ENCODE measurements at places on chromosomes 1 and 21. TPM values are rescaled to one million over a fixed set of nuclear protein-coding genes. Genes with fewer than 3 reads are reported as not detected.
A peak's percentile ranks its signal among the peaks of the same experiment; 100 is the strongest.

DNA sequence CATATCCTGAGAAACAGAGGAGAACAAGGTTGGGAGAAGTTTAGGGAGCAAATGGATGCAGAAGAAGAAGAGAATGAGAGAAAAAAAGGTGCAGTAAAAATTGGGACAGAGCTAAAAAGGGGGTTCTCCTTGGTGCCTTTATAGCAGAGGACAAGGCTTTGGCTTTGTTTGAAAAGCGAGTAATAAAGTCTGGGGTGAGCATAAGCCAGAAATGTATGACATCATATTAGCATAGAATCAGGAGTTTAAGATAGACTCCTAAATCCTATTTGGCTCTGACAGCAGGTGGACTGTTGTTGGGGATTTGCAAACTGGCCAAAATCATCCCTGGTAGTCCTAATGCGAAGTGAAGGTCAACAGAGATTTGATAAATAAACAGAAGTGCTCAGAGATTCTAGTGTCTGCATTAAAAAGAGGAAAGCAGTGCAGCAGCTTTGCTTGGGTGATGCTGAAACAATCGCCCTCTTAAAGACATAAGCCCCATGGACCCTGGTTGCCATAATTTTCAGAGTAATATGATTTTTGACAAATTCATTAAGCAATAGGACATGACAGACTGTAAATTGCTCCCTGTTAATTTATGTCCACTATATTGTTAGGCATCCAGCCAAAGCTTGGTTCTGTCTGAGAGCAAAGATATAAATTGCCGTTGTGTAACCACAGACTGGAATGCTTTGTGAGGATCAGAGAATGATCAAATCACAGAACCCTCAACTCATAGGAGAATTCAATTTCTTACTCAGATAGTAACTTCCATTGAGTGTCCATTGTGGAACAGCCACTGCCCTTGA, 385.0 kb upstream of the NFIA start:
- no peaks in the 10 kb centered on the region for H3K4me1 ChIP-seq
- no peak overlapping the region for H3K4me3 ChIP-seq
- no peak for DNase-seq
- H3K27ac ChIP-seq: no peak overlapping the region

- no peak overlapping the region for H3K4me3 ChIP-seq
- H3K4me1 ChIP-seq: no peaks in the 10 kb centered on the region
- H3K27ac ChIP-seq: no peak overlapping the region
- DNase-seq: no peak
- H3K36me3 ChIP-seq: no peaks in the 10 kb centered on the region
Observed at GRCh38 chr1:194602184-194602583, 1415.8 kb upstream of the B3GALT2 start.

DNA sequence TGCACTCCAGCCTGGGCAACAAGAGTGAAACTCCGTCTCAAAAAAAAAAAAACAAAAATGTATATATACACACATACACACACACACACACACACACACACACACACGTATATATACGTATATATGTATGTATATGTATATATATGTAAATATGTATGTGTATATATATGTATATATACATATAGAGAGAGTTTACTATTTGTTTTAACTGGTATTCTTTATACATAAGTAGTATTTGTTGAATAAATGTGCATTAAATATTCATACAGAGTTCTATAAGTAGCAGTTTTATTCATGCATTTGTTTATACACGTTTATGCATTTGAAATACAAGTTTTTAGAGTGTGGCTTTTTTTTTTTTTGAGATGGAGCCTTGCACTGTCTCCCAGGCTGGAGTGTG, 113.6 kb downstream of the ZMYM4 start:
- no peak for DNase-seq
- no peak overlapping the region for H3K4me3 ChIP-seq
- H3K4me1 ChIP-seq: no peaks in the 10 kb centered on the region
- no peaks in the 10 kb centered on the region for H3K27me3 ChIP-seq

GRCh38 chr1:159338018-159338417, 35.9 kb downstream of the FCER1A start:
- no peak overlapping the region for H3K27ac ChIP-seq
- no peaks in the 10 kb centered on the region for H3K36me3 ChIP-seq
- no peak for DNase-seq
- no peaks in the 10 kb centered on the region for H3K4me1 ChIP-seq
- H3K27me3 ChIP-seq: 0 out of 2 replicates have a peak, but pooled peaks cover 4% of the 10 kb centered on the region

DNA sequence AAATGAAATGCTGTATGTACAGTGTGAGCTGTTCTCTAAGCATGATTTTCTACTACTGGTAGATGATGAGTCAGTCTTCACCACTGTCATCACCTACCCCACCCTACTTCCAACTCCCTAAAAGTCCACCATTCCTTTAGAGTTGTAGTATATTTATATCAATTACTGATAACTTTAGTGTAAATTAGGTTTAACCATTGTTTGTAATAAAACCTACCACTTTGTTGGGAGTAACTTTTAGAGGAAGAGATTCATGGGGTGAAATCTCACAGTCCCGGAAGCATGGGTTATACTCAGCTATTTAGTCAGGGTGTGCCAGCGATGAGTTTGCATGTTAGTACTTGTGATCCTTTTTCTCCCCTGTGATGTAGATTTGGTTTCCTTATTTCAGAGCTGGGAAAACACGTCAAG, 17.1 kb downstream of the MORC3 start:
- H3K27ac ChIP-seq: no peak overlapping the region
- no peak overlapping the region for H3K4me3 ChIP-seq
- H3K4me1 ChIP-seq: no peaks in the 10 kb centered on the region
- no peaks in the 10 kb centered on the region for H3K27me3 ChIP-seq

DNA sequence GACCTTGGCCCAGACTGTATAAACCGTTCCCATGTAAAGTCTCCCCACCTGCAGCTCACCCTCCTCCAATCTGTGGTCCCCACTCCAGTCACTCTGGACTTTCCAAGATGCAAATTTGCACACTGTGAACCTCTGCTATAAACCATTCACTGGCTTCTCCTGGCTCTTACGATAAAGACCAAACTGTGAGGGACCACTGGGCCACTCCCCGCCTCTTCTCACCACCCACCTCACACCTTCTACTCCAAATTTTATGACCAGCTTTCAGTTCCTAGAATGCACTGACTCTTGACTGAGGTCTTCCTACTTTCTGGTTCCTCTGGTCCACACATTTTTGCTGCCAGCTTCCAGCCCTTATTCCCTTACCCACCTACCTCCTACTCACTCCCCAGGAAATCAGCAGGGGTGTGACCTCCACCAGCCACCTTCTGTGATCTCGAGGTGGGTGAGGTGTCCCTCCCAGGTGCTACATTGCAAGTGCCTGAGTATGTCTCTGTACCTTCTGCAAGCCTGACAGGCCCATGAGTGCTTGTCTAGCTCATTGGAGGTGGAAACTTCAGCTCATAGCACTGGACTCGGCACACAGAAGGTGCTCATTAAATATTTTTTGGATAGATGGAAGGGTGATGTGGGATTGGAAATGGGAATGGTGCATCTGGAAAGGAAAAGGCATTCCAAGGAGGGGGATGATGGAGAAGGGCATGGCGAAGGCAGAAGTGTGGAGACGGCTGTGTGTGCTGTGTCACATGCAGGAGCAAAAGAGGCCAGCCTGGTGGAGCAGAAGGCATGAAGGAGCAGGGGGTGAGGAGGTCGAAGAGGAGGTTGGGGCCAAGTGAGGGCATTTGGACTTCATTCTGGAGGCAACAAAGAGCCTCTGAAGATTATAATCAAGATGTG, 15.6 kb upstream of the CSF1 start:
- no peaks in the 10 kb centered on the region for H3K27me3 ChIP-seq
- no peak overlapping the region for H3K27ac ChIP-seq
- DNase-seq: no peak
- H3K4me3 ChIP-seq: no peak overlapping the region

GRCh38 chr1:204335533-204335932, 24.2 kb downstream of the PLEKHA6 start:
- H3K27ac ChIP-seq: no peak overlapping the region
- no peaks in the 10 kb centered on the region for H3K27me3 ChIP-seq
- DNase-seq: no peak
- H3K4me1 ChIP-seq: peaks cover 17% of the 10 kb centered on the region
- no peaks in the 10 kb centered on the region for H3K36me3 ChIP-seq

DNA sequence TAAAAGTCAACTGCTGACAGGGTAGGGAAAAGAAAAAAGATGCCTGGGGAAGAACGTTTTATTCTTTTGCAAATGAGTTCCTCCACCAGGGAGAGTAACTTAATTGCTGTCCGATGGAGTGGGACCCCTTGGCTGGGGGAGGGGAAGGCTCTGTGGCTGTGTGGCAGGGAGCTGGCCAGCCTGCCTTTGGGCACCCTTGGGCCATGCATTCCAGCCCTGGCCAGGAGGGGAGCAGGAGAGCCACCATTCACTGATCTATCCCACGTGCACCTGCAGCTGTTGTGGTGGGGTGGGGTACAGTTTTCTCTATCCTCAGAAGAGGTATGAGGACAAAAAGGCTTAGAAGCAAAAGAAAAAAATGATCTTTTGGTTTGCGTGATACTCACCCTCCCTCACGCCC, 116.9 kb downstream of the KCNK1 start:
- no peaks in the 10 kb centered on the region for H3K27me3 ChIP-seq
- H3K27ac ChIP-seq: no peak overlapping the region
- no peaks in the 10 kb centered on the region for H3K36me3 ChIP-seq
- no peak overlapping the region for H3K4me3 ChIP-seq

- H3K4me3 ChIP-seq: no peak overlapping the region
- H3K27ac ChIP-seq: no peak overlapping the region
- no peaks in the 10 kb centered on the region for H3K27me3 ChIP-seq
Observed at GRCh38 chr21:44752671-44753235, 41.4 kb upstream of the TSPEAR start.

- 0 out of 2 replicates have a peak, but pooled peaks cover 3% of the 10 kb centered on the region for H3K4me1 ChIP-seq
- peak overlapping the region; percentile 54 for H3K4me3 ChIP-seq
- peak; percentile 61 for DNase-seq
- no peaks in the 10 kb centered on the region for H3K27me3 ChIP-seq
- H3K27ac ChIP-seq: no peak overlapping the region
Observed at GRCh38 chr1:246689409-246690008, 34.7 kb upstream of the SCCPDH start.

GRCh38 chr1:46005594-46005993, 126.8 kb downstream of the PIK3R3 start:
- no peaks in the 10 kb centered on the region for H3K27me3 ChIP-seq
- H3K36me3 ChIP-seq: no peaks in the 10 kb centered on the region
- no peaks in the 10 kb centered on the region for H3K4me1 ChIP-seq
- no peak overlapping the region for H3K27ac ChIP-seq
- DNase-seq: no peak
- no peak overlapping the region for H3K4me3 ChIP-seq

DNA sequence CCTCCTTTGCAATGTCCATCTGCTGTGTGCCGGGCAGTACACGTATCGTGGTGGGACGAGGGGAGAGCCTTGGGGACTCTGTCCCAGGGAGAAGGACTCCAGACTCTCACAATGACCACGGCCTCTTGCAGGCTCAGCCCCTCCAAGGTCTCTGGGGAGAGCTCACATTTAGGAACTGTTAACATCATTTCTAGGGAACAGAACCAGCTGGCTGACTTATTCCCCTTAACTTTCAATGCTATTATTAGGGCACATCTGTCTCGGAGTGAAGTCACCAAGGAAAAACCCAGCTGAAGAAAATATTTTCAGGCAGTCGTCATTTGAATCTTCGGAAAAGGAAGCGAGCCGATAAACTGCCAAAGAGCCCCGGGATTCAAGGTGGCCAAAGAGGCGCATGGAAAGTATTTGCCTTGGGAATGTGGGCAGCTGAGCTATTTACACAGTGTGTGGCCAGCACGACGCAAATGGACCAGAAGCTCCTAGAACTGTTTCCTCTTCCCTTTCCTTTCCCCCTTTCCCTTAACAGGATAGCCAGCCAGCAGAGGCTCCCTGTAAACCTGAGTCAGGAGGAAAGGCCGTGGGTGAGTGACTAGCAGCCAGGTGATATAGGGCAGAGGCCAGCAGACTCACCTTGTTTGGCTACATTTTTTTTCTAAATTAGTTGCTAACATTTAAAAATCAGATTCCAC, 74.5 kb downstream of the ITPKB start:
- H3K27ac ChIP-seq: no peak overlapping the region
- DNase-seq: peak; percentile 48
- H3K27me3 ChIP-seq: no peaks in the 10 kb centered on the region
- H3K36me3 ChIP-seq: no peaks in the 10 kb centered on the region
- no peak overlapping the region for H3K4me3 ChIP-seq

DNA sequence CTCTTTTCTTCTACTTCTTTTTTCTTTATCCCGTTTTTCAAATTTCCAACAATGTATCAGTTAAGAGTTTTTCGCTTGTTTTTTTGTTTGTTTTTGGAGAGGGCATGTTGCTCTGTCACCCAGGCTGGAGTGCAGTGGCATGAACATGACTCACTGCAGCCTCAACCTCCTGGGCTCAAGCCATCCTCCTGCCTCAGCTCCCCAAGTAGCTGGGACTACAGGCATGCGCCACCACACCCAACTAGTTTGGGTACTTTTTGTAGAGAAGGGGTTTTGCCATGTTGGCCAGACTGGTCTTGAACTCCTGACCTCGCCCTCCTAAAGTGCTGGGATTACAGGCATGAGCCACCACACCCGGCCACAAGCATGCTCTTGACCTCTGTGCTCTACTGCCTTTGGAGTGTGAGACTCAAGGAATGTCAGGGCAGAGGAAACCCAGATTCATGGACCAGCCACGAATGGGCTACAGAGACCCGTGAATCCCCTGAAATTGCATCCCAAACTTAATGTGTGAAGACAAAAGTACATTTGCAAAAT, 65.1 kb upstream of the HSD17B7 start:
- no peak overlapping the region for H3K4me3 ChIP-seq
- no peak overlapping the region for H3K27ac ChIP-seq

DNA sequence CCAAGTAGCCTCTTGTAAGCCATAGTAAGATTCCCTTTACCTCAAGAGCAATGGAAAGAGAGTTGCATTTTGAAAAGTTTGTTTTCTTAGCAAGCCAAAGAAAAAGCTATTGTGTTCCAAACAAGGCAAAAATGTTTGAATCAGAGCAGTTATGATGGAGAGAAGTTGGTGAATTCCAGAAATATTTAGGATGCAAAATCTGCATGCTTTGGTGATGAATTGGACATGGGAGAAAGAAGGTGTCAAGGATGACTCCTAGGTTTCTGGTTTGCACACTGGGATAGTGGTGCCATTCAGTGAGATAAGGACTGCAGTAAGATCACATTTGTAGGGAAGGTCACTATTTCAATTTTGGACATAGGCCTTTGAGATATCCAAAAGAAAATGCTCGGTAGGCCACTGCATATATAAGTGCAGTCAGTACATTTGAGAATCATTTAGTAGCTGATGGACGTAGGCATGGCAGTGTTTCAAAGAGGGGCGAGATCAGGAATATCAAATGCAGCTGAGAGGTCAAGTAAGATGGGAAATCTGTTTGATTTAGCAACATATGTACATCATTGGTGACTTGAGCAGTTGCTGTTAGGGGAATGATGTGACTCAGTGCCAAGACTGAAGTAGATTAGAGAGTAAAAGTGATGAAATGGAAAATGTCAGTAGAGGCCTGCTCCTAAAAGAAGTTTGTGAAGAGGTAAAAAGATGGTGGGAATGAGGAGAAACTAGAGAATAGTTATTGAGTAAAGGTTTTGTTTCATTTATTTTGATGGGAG, 33.9 kb upstream of the GPR25 start:
- H3K4me1 ChIP-seq: no peaks in the 10 kb centered on the region
- no peak for DNase-seq
- no peak overlapping the region for H3K27ac ChIP-seq
- no peaks in the 10 kb centered on the region for H3K27me3 ChIP-seq

GRCh38 chr1:201820413-201820812, 8.5 kb upstream of the IPO9 start:
- no peak overlapping the region for H3K4me3 ChIP-seq
- H3K36me3 ChIP-seq: peaks cover 13% of the 10 kb centered on the region
- DNase-seq: no peak
- no peaks in the 10 kb centered on the region for H3K27me3 ChIP-seq

KRTAP10-7 gene
- total RNA-seq: not detected

FCGR3A gene
- total RNA-seq: not detected

SLC37A1 gene
- 26.7 TPM for total RNA-seq

TSPEAR gene
- total RNA-seq: not detected

CYP4Z1 gene
- total RNA-seq: not detected

PLPPR4 gene
- not detected for total RNA-seq

PGLYRP3 gene
- not detected for total RNA-seq

UBL4B gene
- total RNA-seq: 0.24 TPM

WDR64 gene
- total RNA-seq: not detected

P3R3URF gene
- total RNA-seq: not detected
